ENCODE measurements at places on chromosomes 4 and X.

DNA sequence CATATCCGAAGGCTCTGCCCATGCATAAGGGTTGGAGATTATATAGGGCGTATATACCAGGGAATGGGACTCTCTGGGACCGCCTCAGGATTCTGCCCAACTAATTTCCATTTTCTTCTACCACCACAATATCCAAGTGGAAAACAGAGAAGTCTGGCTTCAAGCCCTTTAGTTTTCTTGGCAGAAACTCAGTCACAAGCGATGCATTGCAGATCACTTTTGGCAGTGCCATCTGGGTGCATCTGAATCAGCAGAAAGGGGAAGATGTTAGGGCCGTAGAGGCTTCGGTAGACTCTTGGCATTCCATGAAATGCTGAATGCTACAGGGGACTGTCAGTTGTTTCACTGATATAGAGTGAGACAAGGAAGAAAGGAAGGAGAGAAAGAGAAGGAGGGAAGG lies 94.1 kb upstream of the FAM9B start:
- no peak overlapping the region for H3K4me3 ChIP-seq
- no peaks in the 10 kb centered on the region for H3K4me1 ChIP-seq
- DNase-seq, result no peak
- no peaks in the 10 kb centered on the region for H3K36me3 ChIP-seq
- H3K27me3 ChIP-seq, result no peaks in the 10 kb centered on the region

GRCh38 chr4:87179751-87180150 lies 40.7 kb downstream of the KLHL8 start:
- no peak overlapping the region for H3K4me3 ChIP-seq
- no peak overlapping the region for H3K27ac ChIP-seq
- H3K27me3 ChIP-seq, result no peaks in the 10 kb centered on the region
- H3K36me3 ChIP-seq, result no peaks in the 10 kb centered on the region
- DNase-seq, result no peak
- H3K4me1 ChIP-seq, result no peaks in the 10 kb centered on the region

DNA sequence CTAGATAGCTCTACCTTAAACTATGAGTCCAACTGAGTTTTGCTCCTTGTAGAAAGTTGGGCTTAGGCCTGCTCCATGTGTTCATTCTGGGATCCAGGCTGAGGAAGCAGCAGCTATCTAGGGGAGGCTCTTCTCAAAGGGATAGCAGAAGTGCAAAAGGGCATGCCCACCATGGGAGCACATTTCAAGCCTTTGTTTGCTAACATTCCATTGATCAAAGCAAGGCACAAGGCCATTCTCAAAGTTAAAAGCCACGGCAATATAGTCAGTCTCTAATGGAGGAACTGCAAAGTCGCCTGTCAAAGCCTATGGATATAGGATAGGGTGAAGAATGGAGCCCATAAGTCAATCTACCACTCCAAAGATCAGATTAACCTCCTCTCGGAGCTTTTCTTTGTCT lies 488.1 kb upstream of the ARX start:
- H3K27ac ChIP-seq, result no peak overlapping the region
- DNase-seq, result no peak
- H3K27me3 ChIP-seq, result no peaks in the 10 kb centered on the region
- no peaks in the 10 kb centered on the region for H3K36me3 ChIP-seq

- no peak overlapping the region for H3K27ac ChIP-seq
- DNase-seq, result no peak
- H3K4me1 ChIP-seq, result no peaks in the 10 kb centered on the region
- H3K4me3 ChIP-seq, result no peak overlapping the region
Measured at GRCh38 chr4:176271749-176272148, 2.7 kb upstream of the ASB5 start.

DNA sequence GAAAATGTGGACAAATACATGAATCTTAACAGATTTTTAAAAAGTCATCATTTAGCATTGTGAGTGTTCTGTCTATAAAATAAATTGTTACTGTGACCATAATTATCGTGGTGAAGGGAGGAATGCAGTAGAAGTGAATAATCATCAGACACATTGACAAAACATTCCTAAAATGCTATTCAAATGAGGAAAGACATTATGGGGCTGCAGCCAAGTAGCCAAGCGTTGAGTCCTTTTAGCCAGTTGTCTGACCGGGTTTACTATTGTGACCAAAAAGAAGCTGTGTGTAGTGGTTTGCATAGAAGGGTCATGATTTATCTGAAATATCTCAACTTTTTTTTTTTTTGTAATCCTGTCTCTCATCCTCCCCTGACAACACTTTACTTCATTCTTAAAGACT lies 19.5 kb downstream of the WWC2 start:
- no peaks in the 10 kb centered on the region for H3K36me3 ChIP-seq
- H3K4me1 ChIP-seq, result peaks cover 3% of the 10 kb centered on the region
- no peak for DNase-seq
- no peak overlapping the region for H3K27ac ChIP-seq
- no peaks in the 10 kb centered on the region for H3K27me3 ChIP-seq
- no peak overlapping the region for H3K4me3 ChIP-seq

GRCh38 chrX:25015486-25016360 lies at the start of gene ARX:
Gene ARX (minus strand): TSS chrX:25015965. CDS start chrX:25015737, 228 bp downstream.
- H3K27me3 ChIP-seq, result peaks cover 93% of the 10 kb centered on the region
- H3K36me3 ChIP-seq, result no peaks in the 10 kb centered on the region
- H3K4me1 ChIP-seq, result peaks cover 4% of the 10 kb centered on the region
- DNase-seq, result no peak
- H3K4me3 ChIP-seq, result no peak within 1 kb of the TSS

GRCh38 chrX:111129921-111130320 lies 33.9 kb downstream of the PAK3 start:
- no peak overlapping the region for H3K4me3 ChIP-seq
- no peaks in the 10 kb centered on the region for H3K4me1 ChIP-seq
- no peak overlapping the region for H3K27ac ChIP-seq
- no peaks in the 10 kb centered on the region for H3K36me3 ChIP-seq
- no peak for DNase-seq
- H3K27me3 ChIP-seq, result no peaks in the 10 kb centered on the region

DNA sequence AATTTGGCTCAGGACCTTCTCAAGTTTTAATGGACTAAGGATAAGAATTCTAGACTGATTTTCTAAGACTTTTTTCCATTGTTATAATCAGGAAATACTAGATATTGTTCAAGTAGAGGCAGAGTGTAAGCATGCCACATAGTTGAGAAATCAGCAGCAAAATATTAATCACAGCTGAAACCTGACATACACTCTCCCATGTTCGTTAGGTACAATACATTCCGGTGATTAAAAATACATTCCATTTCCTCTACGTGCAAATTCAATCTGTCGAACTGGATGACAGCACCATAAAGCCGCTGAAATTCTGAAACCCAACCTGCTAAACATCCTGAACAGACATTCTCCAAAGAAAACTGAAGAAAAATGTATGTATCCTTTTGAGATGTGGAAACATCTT lies 587.6 kb upstream of the DIPK2B start:
- H3K4me3 ChIP-seq, result no peak overlapping the region
- no peak overlapping the region for H3K27ac ChIP-seq
- no peaks in the 10 kb centered on the region for H3K27me3 ChIP-seq
- H3K4me1 ChIP-seq, result peaks cover 3% of the 10 kb centered on the region
- no peak for DNase-seq
- H3K36me3 ChIP-seq, result no peaks in the 10 kb centered on the region

DNA sequence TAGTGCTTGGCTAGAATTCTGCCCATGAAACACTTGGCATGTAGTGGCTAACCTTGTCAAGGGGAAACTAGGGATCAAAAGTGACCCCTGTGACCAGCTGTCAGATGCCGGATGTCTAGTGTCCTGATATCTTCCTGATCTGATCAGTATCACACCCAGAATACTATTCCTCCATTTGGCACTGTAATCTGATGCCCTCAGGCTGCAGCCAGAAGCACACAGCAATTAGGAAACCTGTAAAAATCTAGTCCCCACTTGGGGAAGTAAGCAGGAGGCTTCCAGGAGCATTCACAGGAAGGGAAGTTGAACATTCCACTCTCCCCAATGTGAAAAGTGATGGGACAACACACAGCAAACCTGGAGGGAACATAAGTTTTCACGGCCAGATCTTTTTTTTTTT lies 125.1 kb downstream of the HS6ST2 start:
- no peak overlapping the region for H3K27ac ChIP-seq
- H3K4me3 ChIP-seq, result no peak overlapping the region
- no peaks in the 10 kb centered on the region for H3K36me3 ChIP-seq
- H3K4me1 ChIP-seq, result no peaks in the 10 kb centered on the region
- no peak for DNase-seq
- H3K27me3 ChIP-seq, result no peaks in the 10 kb centered on the region

- DNase-seq, result no peak
- H3K4me3 ChIP-seq, result peak overlapping the region; percentile 76
- no peaks in the 10 kb centered on the region for H3K27me3 ChIP-seq
- H3K4me1 ChIP-seq, result peaks cover 15% of the 10 kb centered on the region
- no peaks in the 10 kb centered on the region for H3K36me3 ChIP-seq
- H3K27ac ChIP-seq, result peak overlapping the region; percentile 88
Measured at GRCh38 chrX:119942831-119943184, 743 bp downstream of the NKAP start.
